ENCODE measurements at places on chromosomes 11 and 22. TPM values are rescaled to one million over a fixed set of nuclear protein-coding genes. Genes with fewer than 3 reads are reported as not detected.

GRCh38 chr11:75536786-75537641 is 11.3 kb upstream of the GDPD5 start:
- no peak for DNase-seq

DNA sequence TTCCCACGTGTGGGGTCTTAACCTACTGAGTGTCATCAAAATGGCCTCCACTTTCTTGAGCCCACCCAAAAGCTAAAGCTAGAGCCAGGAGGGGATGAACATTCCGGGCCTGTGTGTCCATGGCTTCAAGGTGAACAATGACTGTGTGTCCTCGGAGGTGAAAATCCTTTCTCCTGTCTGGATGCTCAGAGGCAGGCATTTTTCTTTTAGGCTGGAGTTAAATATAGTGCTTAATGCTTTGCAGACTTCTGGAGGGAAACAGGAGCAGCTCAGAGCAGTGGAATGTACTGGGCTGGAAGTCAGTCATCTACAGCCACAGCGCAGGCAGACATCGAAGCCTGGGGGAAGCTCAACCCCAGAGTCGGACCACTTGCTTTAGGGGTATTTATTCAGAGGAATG is 68.6 kb upstream of the TMEM45B start:
- no peak for DNase-seq

DNA sequence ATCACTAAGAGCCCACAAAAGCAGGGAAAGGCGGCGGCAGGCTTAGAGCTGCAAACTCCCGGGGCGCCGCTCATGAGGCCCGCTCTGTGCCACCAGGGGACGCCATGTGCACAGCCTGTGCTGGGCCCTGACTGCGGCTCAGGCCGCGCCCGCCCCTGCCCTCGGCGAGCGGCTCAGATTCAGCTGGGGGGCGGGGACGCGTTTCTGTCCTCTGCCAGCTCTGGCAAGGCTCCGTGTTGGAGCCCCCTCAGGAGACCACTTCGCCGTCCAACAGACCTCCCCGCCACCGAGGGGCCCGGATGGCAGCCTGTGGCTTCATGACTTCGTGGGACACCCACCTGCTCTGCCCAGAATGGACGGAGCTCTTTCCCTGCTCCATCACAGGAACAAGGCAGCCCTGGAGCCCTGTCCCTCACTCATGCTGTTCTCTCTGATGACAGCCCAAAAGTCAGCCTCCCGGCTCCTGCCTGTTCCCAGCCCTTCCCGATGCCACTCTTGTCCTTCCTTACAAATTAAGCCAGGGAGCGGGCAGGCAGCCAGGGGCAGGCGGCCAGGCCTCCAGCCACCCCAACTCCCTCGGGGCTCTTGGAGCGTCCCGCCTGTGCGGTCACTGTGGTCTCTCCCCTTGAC is 69.1 kb downstream of the NAT10 start:
- peak; percentile 86 for DNase-seq

DNA sequence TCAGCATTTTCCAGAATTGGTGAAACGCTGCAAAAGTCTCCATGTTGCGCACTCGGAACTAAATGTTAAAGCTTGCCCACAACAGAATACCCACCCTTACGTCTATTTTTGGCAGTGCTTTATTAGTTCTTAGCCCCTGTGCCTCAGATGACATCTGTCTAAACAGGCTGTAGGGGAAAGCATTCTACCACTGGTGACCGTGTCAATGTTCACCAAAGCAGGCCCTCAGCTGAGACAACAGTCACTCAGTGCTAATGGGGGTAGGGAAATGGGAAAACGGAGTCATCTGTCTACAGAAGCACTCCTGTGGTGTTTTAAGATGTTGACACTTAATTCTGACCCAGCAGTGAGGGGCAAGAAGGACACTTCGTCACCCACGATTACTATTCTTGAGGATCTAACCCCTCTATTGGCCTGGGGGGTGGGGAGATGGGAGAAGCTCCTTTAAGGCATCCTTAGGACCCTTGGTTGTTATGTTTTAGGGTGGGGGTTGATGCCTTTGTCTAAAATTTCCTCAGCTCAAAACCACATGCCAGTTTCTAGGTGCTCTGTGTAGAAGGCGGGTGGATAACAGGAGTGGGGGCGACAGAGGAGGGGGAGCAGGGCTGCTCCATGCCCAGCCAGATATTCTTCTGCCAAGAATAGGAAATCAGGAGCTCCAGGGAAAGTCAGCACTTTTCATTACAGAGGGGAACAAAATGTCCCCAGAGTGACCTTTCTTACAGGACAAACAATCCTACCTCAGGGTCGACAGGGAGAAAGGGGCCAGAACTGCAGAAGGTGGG is 15.6 kb upstream of the MFRP start:
- no peak for DNase-seq

DNA sequence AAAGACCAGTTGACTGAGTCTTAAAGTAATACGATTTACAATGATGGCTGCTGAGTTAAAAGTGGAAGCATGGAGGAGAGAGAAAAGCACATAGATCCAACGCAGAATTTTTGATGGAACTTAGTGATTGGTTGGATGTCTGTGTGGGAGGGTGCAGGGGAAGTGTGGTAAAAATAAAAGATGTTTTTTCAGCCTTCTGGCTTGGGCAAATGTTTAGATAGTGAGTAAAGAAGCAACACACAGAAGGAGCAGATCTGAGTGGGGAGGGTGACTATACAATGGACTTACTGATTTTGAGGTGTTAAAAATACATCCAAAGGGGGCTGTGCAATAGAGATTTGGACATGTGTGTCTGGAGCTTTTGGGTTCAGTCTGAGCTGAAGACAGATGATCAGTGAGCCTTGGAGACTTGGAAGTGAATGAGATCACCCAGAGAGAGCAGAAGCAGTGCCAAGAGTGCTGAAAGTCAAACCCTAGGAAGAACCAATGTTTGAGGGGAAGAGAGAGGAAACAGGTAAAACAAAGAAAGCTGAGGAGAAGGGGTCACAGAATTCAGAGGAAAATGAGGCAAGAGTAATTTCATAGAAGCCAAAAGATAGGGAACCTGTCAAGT is 8.6 kb downstream of the GRIA4 start:
- no peak for DNase-seq

DNA sequence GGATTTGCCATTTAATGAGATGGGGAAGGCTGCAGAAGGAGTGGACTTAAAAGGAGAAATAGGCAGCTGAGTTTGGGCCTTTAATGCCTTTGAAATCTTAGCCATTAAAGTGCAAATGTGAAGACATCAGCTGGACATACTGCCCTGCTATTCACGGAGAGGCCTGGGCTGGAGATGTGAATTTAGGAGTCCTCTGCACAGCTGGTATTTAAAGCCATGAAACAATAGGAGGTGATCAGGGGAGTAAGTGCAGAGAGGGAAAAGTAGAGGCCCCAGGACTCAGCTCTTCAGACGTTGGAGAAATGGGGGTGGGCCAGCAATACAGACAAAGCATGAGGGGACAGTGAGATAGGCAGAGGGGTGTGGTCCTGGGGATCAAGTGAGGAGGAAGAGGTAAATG is 16.6 kb downstream of the SLC3A2 start:
- no peak for DNase-seq

ENDOD1 gene
- total RNA-seq: 68.1 TPM

UBQLN3 gene
- not detected for total RNA-seq

NAP1L4 gene
- total RNA-seq: 96.1 TPM

KREMEN1 gene
- 20.2 TPM for total RNA-seq

BTG4 gene
- not detected for total RNA-seq

F2 gene
- 1.2 TPM for total RNA-seq
